ENCODE measurements at places on chromosomes 1 and 21. TPM values are rescaled to one million over a fixed set of nuclear protein-coding genes. Genes with fewer than 3 reads are reported as not detected.
A peak's percentile ranks its signal among the peaks of the same experiment; 100 is the strongest.

GRCh38 chr1:12608311-12608957, 9.6 kb downstream of the DHRS3 start:
- no peak for DNase-seq
- H3K36me3 ChIP-seq, result peaks cover 30% of the 10 kb centered on the region
- H3K27me3 ChIP-seq, result no peaks in the 10 kb centered on the region
- no peak overlapping the region for H3K4me3 ChIP-seq
- H3K27ac ChIP-seq, result peak overlapping the region; percentile 64

- H3K4me3 ChIP-seq, result no peak overlapping the region
- DNase-seq, result no peak
- H3K4me1 ChIP-seq, result no peaks in the 10 kb centered on the region
These were observed 27.5 kb upstream of the SLC19A2 start for GRCh38 chr1:169513208-169513607.

Gene TAL1
- not detected for total RNA-seq

- H3K27me3 ChIP-seq, result no peaks in the 10 kb centered on the region
- peaks cover 11% of the 10 kb centered on the region for H3K36me3 ChIP-seq
- no peak for DNase-seq
- no peak overlapping the region for H3K27ac ChIP-seq
These were observed 845.5 kb upstream of the ADGRL4 start for GRCh38 chr1:79852004-79852403.

- H3K4me1 ChIP-seq, result no peaks in the 10 kb centered on the region
- no peak overlapping the region for H3K27ac ChIP-seq
- peaks cover 5% of the 10 kb centered on the region for H3K27me3 ChIP-seq
These were observed 2.6 kb upstream of the TTC34 start for GRCh38 chr1:2803931-2804627.

Gene OR2M3
- not detected for total RNA-seq

DNA sequence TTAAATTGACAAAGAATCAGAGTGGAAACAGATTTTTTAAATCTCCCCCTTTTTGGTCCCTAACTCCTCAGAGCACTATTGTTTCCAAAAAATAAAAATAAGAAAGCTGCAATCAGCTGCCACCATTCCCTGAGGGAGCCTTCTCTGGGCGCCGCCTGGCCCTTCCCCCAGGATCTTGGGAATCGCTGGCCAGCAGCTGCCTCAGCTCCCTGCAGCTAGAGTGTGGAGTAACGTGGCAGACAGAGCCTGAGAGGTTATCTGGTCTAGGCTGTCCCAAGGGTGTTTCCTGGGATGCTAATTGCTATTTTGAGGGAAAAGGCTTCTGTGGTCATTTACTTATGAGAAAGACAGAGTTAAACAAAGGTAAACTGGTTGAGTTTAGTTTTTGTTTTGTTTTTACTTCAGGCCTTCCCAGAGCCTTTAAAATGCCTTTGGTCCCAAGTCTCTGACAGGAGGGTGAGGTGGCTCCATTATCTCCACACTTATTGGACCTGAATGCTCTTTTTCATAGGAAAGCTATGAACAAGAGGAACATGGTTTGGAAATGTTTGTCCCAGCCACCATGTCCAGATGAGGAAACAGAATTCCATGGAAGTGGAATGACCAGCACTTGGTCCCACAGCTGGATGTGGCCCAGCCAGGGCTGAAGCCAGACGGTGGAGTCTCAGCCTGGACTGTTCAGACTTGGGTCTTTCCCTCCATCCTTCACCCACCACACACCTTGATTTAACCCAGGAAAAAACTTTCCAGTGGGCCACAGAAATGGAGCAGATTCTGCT, 14.1 kb upstream of the KIAA1614 start:
- DNase-seq, result no peak
- H3K27ac ChIP-seq, result no peak overlapping the region
- H3K36me3 ChIP-seq, result no peaks in the 10 kb centered on the region
- no peak overlapping the region for H3K4me3 ChIP-seq
- H3K4me1 ChIP-seq, result no peaks in the 10 kb centered on the region

GRCh38 chr1:214583824-214584554, 19.0 kb upstream of the CENPF start:
- no peak for DNase-seq
- H3K4me1 ChIP-seq, result no peaks in the 10 kb centered on the region
- H3K27ac ChIP-seq, result no peak overlapping the region

Gene MEX3A
- total RNA-seq, result 0.06 TPM

Gene PGBD5
- total RNA-seq, result not detected

DNA sequence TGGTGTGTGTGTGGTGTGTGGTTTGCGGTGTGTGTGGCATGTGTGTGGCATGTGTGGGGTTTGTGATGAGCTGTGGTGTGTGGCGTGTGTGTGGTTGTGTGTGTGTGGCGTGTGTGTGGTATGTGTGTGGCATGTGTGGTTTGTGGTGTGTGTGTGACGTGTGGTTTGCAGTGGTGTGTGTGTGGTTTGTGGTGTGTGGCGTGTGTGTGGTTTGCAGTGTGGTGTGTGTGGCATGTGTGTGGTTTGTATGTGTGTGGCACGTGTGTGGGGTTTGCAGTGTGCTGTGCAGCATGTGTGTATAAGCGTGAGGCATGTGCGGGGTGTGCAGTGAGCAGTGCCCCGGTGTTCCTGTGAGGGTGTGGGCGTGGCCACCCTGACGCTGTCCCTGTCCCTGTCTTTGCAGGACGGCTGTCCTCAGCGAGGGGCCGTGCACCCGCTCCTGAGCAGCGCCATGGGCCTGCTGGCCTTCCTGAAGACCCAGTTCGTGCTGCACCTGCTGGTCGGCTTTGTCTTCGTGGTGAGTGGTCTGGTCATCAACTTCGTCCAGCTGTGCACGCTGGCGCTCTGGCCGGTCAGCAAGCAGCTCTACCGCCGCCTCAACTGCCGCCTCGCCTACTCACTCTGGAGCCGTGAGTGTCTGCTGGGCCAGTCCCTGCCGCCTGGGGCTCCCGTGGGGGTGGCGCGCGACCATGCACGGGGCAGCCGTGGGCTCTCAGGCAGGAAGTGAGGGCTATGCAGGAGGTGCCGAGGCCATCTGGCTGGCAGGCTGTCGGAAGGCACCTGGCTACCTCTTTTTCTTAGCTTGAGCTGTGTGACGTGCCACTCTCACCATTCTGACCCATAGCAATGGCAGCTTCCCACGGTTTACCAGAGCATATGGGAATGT, 52.6 kb upstream of the TRAPPC10 start:
- DNase-seq, result no peak
- no peak overlapping the region for H3K4me3 ChIP-seq
- peaks cover 5% of the 10 kb centered on the region for H3K36me3 ChIP-seq

Gene MPL
- not detected for total RNA-seq

GRCh38 chr1:47906009-47906432, 91.2 kb downstream of the TRABD2B start:
- H3K4me3 ChIP-seq, result no peak overlapping the region
- DNase-seq, result no peak
- no peaks in the 10 kb centered on the region for H3K36me3 ChIP-seq
- H3K27me3 ChIP-seq, result peaks cover 22% of the 10 kb centered on the region

DNA sequence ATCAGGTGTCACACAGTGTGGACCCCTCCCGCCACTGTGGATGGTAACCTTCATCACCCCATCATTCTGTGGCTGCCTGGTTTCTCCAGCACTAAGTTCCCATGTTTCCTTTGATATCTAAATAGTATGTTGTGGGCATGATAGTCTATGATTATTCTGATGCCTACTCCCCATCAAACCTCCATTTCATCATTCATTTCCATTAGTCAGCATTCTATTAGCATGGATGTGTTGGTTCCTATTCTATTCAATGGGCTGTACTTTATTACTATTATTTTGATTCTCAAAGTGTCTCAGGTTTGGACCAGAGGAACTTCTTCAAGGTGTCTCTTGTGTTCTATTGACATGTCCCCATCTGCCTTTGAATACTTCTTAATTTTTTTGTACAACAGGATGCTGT, 112.0 kb downstream of the DISC1 start:
- H3K4me1 ChIP-seq, result no peaks in the 10 kb centered on the region
- no peaks in the 10 kb centered on the region for H3K36me3 ChIP-seq
- H3K27me3 ChIP-seq, result no peaks in the 10 kb centered on the region
- H3K27ac ChIP-seq, result no peak overlapping the region
- no peak for DNase-seq

Gene DNAJB4
- total RNA-seq, result 13.2 TPM

- peaks cover 10% of the 10 kb centered on the region for H3K36me3 ChIP-seq
- DNase-seq, result no peak
- peaks cover 51% of the 10 kb centered on the region for H3K4me1 ChIP-seq
- H3K4me3 ChIP-seq, result peak overlapping the region; percentile 54
These were observed 535.5 kb downstream of the PTPRC start for GRCh38 chr1:199174336-199174735.

- H3K36me3 ChIP-seq, result no peaks in the 10 kb centered on the region
- no peak overlapping the region for H3K4me3 ChIP-seq
- H3K4me1 ChIP-seq, result peaks cover 12% of the 10 kb centered on the region
- DNase-seq, result no peak
- no peaks in the 10 kb centered on the region for H3K27me3 ChIP-seq
- no peak overlapping the region for H3K27ac ChIP-seq
These were observed 55.2 kb downstream of the COLGALT2 start for GRCh38 chr1:183982172-183982963.
